ENCODE measurements at places on chromosomes 13 and 19. TPM values are rescaled to one million over a fixed set of nuclear protein-coding genes. Genes with fewer than 3 reads are reported as not detected.

GRCh38 chr13:113836768-113837559 is 26.9 kb downstream of the GAS6 start:
- peak; percentile 84 for DNase-seq

- no peak for DNase-seq
Measured at GRCh38 chr19:4108767-4109625, 14.9 kb downstream of the MAP2K2 start.

GRCh38 chr19:51799034-51799773 is 4.2 kb downstream of the FPR3 start:
- DNase-seq, result peak; percentile 96

- DNase-seq, result peak; percentile 31
Measured at GRCh38 chr19:39046037-39046821, 13.9 kb upstream of the FBXO27 start.

- peak; percentile 67 for DNase-seq
Measured at GRCh38 chr13:50365408-50366391, 350.5 kb downstream of the KCNRG start.

DNA sequence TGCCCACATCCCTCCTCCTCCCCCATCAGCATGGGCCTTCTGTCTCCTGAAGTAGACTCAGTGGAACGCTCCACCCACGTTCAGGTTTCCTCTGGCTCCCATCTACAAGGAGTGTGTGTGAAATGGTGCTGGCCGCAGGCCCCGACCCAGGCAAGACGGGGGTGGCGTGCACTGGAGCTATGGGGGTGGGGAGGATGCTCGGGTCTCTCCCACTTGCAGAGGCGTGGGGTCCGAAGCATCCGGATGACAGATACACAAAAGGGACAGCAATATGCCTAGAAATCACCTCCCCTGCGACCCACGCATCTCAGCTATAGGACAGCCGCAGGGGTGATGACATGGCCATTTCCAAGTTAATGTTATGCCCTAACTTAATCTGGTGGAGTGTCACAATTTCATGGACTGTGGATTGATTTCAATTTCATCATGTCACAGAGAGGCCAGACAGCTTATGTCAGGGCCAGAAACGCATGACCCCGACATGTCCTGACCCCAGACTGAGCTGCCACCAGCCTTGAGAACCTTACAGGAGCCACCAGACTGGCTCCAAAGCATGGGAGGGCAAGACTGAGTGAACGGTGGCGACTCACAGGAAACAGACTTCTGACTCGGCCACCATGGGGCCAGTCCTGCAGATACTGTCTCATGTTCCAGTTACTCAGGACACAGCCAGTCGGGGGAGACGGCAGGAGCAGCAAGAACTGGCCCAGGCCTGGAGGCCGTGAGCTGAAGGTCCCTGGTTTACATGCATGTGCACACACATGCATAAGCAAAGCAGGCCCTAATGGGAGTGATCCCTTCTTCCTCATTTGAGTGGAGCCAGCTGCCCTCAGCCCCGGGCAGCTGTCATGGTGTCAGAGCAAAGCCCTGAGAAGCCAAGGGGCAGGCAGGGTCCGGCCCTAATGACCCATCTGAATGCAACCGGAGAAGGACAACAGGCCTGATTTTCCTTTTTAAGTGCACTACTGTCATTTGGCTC is 82.2 kb downstream of the SLC7A1 start:
- no peak for DNase-seq

DNA sequence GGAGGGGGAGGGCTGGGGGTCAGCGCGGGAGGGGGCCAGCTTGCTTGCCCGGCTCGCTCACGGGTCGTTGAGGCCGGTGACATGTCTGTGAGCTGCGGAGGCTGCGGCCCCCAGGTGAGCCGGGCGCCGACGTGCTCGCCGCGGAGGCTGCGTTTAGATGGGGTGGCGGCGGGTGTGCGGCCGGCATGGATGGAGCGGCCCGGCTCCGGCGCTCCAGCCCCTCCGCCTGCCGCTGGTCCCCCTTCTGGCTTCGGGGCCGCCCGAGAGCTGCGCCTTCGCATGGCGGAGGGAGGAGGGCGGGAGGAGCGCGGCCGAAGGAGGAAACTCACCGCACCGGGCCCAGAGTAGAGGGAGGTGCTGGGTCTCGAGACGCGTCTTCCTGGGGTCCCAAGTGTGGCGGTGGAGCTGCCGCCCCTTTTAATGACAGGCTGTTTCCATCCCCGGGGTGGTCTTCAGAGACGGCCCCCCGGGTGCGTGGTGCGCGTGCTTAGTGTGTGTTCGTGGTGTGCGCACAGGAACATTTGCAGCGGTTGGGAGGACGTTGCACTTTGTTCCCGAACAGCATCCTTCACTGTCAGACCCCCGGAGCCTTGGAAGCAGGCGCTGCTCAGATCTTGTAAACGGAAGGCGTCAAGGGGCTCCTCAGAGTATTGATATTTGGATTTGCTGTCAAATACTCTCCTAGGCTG is at the start of gene AKAP11:
TSS of gene AKAP11 (plus strand) at position 38 of the 689 bp plus-strand sequence. CDS start 14,197 bp downstream, outside the sequence.
- DNase-seq, result no peak

GRCh38 chr19:48351341-48351752 is 12.4 kb downstream of the TMEM143 start:
- peak; percentile 62 for DNase-seq

GRCh38 chr13:59368693-59369092 is 795.0 kb downstream of the DIAPH3 start:
- no peak for DNase-seq

GRCh38 chr19:44303320-44303719 is 1.5 kb downstream of the ZNF235 start:
- no peak for DNase-seq

- DNase-seq, result no peak
Measured at GRCh38 chr13:112442483-112443090, 66.4 kb downstream of the SPACA7 start.

GRCh38 chr19:17835182-17836006 is 12.4 kb downstream of the JAK3 start:
- DNase-seq, result no peak

GRCh38 chr19:46860846-46861690 is at the start of gene ARHGAP35:
TSS of gene ARHGAP35 (plus strand) at chr19:46860997. CDS start at chr19:46918676, 57,679 bp downstream.
- DNase-seq, result peak; percentile 89

Gene PPP1R15A
- 21.6 TPM for total RNA-seq

Gene AP2A1
- 73.5 TPM for total RNA-seq

Gene OR7G1
- not detected for total RNA-seq

Gene ZNF223
- 3.2 TPM for total RNA-seq

Gene EPS8L1
- 5.7 TPM for total RNA-seq

Gene C5AR1
- total RNA-seq, result not detected
